HTR-8/SVneo (cell line): ENCODE measurements at places on chromosomes 6 and 20.
A peak's percentile ranks its signal among the peaks of the same experiment; 100 is the strongest.

- no peak for DNase-seq
Observed at GRCh38 chr6:41770381-41771057, 9.2 kb downstream of the FRS3 start.

- no peak for DNase-seq
Observed at GRCh38 chr6:169337886-169338445, 84.3 kb upstream of the THBS2 start.

- DNase-seq: no peak
Observed at GRCh38 chr6:71289039-71289801, 609 bp downstream of the OGFRL1 start.

DNA sequence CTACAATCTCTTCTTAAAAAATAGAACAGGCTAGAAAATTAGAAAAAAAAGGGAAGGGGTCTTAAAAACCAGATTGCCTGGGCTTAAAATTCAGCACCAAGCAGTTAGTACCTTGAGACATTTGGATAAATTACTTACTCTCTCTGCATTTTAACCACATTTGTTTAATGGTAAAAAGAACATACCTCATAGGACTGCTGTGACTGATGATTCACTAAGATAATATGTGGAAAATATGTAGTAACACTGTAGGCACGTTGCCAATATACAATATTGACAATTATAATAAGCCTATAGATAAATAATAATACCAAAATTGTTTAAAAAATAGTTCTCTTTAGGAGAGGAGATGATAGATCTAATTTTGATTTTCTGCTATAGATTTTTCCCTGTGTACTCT is 750.4 kb downstream of the TENT5A start:
- DNase-seq: no peak

GRCh38 chr6:3370361-3371221 is 86.3 kb downstream of the SLC22A23 start:
- no peak for DNase-seq

- DNase-seq: no peak
Observed at GRCh38 chr20:38811769-38812168, 6.3 kb downstream of the PPP1R16B start.

DNA sequence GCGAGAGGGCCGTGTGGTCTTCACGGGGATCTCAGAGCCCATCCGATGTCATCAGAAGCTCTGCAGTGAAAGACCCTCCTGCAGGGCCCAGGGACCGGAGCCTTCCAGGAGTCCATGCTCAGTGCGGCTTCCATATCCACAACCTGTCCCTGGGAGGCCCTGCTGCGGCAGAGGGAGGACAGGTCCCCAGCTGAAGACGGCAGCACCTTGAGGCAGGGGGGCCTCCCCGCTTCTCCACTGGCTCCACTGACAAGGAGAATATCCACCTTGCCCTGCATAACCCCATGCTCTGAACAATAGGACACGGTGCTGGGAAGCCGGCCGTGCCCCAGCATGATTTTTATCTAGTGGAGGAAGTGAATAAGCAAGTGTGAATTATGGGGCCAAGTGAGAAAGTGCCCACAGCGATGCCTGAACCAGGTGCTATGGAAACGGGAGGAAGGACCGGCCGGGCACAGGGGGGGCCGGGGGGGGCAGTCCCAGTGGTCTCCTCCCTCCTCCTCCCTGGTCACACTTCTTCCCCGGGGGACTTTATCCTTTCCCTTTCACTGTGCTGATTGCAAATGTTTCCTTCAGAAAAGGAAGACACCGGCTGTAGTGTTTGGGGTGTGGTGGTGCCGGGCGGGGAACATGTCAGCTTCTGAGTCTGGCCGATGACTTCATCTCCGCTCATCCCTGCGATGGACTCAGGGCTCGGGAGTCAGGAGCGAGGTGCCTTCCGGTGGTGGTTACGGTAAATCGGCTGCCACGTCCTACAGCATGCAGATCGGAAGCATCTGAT is 225.1 kb downstream of the ERMARD start:
- no peak for DNase-seq

DNA sequence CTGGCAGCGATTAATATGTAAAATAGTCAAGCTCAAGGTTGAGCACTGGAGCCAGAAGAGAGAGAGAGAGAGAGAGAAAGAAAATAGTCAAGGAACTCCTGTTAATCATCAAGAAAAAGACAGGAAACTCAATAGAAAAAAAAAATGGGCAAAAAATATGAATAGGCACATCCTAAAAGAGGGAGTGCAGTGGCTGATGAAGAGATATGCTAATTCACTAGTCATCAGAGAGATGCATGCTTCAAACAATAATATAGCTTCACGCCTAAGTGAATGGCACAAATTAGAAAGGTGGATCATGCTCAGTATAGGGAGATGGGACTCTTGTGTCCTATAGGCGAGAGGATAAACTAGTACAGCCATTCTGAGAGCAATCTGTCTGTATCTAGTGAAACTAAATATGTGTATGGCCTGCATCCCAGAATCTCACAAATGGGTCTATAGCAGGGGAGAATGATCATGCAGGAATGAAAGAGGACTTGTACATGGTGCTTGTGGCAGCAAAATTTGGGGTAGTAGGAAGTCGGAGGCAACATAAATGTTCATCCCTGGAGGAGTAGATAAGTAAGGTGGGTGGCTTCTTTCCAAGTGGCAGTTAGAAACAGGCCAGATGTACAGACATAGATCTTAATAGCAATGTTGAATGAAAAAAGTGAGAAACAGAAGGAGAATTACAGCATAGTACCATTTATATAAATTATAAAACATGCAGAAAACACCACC is 176.8 kb downstream of the VEGFA start:
- no peak for DNase-seq

DNA sequence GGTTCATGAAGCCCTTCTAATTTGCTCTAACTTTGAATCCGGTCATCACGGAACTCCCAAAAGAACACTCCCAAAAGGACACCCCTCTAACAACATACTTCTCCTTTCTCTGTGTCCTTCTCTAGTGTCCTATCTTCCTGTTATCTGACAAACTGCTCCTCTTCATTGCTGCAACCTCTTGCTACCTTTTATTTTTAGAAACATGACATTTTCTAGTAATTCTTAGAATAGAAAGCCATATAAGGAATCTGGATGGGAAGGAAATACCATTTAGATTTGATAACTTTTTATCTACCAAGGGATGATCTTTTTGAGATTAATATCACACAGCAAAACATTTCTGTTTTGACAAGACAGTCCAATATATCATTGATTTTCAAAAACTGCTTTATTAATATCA is 63.1 kb downstream of the COL12A1 start:
- no peak for DNase-seq

GRCh38 chr6:99446076-99446475 is 21.0 kb upstream of the PNISR start:
- DNase-seq: no peak

- DNase-seq: no peak
Observed at GRCh38 chr6:53628354-53629119, 37.0 kb downstream of the KLHL31 start.

DNA sequence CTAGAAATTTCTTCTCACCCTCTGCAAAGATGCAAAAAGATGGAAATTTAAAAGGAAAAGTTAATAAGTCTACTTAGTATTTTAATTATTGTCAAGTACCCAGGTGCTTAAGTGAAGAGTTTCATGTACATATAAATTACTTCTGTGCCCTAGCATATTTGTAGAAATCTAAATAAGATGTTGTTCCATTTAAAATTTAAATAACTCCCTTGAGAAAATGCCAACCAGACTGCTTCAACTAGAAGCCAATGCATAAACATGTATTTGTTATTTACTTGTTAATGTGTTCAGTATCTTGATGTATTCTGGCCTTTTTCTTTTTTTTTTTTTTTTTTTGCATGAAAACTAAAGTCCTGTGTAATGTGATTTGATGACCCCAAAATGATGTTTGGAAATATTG is 6.3 kb upstream of the TMEM244 start:
- DNase-seq: no peak

DNA sequence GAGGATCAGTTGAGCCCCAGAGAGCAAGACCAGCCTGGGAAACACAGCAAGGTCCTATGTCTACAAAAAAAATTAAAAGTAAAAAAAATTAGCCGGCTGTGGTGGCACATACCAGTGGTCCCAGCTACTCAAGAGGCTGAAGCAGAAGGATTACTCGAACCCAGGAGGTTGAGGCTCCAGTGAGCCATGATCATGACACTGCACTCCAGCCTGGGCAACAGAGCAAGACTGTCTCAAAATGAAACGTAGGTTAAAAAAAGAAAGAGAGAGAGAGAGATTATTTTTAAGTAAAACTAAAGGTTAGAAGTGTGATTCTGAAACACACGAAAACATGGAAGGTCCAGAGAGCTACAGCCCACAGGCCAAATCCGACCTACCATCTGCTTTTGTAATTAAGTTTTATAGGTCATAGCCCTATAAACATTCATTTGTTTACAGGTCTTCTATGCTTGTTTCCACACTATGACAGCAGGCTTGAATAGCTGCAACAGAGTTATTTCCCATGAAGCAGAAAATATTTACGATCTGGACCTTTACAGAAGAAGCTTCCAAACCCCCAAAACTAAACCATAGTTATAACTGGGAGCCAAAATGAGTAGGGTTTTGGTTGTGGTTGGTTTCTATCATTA is 279.7 kb downstream of the GMDS start:
- DNase-seq: no peak

GRCh38 chr20:59323731-59324130 is 23.3 kb downstream of the EDN3 start:
- DNase-seq: no peak

DNA sequence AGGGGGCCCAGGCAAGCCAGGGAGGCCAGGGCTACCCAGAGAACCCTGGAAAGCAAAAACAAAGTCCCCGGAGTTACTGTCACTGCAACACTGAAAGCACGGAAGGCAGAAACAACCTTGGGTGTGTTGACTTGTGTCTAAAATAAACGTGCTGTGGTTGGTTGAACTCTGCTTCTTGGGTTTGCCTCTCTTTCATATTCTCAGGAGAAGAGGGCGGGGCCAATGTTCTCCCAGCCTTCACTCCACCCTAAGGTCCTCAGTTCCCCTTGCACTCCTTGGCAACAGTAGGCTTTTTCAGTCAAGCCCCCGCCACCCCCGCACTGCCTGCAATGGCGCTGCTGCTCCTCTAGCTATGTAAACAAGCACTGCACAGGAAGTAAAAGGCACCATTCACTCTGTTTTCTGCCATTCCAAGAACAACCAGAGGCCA is 60.9 kb downstream of the COL9A1 start:
- DNase-seq: no peak

GRCh38 chr6:6565488-6565887 is 23.0 kb upstream of the LY86 start:
- no peak for DNase-seq

GRCh38 chr20:22692119-22692475 is 107.7 kb upstream of the FOXA2 start:
- no peak for DNase-seq

- DNase-seq: no peak
Observed at GRCh38 chr20:4087923-4088322, 72.6 kb upstream of the RNF24 start.

GRCh38 chr6:16583144-16583762 is 178.0 kb downstream of the ATXN1 start:
- no peak for DNase-seq

- DNase-seq: peak; percentile 56
Observed at GRCh38 chr6:24864343-24864742, 65.6 kb upstream of the ARMH2 start.

DNA sequence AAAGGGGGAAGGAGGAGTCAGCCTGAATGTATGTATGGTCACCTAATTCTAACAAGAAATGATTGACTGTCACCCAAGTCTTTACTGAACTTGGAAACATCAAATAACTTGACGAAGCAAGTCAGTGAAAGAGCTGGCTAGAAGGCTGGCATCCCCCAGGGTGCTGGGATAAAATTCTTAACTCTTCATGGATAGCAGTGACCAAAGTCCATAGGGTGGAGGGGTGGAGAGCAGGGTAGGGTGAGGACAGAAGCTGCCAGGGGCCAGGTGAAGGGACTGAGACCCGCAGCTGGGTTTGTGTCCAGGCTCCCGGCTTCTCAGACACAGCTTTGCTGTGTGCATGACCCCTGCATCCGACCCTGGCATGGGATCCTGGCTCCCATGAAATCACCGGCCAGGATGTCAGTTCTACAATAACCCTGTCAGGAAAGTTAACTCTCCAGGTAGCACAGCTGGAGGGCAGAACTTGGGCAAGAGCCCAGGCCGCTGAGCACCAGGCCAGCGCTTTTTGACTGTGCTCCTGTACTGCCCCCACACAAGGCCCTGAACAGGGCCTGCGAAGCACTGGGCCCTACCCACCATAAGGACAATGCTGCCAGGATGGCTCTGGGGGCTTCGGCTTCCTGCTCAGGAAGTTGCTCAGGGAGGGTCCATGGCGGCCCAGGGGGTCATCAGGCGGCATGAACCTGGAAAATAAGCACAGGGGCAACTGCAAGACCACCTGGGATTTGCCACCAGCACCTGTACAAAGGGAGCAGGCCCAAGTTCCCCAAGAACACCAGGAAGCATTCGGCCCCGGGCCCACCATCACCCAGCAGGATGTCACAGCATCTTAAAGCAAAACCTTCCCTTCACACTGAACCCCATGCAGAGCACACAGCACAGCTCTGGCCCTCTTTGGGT is 32.5 kb downstream of the ZC3H12D start:
- DNase-seq: no peak

- no peak for DNase-seq
Observed at GRCh38 chr20:10953437-10953836, 279.6 kb upstream of the JAG1 start.

GRCh38 chr20:4018023-4018748 is 2.8 kb upstream of the RNF24 start:
- no peak for DNase-seq

DNA sequence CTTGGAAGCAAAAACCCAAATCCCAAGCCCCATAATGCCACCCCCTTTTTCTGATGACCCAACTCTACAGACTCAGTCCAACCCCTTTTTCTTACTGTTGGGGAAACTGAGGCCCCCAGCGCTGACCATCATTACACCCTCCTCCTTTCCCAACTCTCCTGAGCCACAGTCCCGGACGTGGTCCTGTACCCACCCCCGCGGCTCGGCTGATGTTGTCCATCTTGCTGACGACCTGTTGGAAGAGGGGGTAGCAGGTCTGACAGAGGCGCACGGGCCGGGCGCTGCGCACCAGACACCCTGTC is 533 bp downstream of the OSTM1 start:
- no peak for DNase-seq

DNA sequence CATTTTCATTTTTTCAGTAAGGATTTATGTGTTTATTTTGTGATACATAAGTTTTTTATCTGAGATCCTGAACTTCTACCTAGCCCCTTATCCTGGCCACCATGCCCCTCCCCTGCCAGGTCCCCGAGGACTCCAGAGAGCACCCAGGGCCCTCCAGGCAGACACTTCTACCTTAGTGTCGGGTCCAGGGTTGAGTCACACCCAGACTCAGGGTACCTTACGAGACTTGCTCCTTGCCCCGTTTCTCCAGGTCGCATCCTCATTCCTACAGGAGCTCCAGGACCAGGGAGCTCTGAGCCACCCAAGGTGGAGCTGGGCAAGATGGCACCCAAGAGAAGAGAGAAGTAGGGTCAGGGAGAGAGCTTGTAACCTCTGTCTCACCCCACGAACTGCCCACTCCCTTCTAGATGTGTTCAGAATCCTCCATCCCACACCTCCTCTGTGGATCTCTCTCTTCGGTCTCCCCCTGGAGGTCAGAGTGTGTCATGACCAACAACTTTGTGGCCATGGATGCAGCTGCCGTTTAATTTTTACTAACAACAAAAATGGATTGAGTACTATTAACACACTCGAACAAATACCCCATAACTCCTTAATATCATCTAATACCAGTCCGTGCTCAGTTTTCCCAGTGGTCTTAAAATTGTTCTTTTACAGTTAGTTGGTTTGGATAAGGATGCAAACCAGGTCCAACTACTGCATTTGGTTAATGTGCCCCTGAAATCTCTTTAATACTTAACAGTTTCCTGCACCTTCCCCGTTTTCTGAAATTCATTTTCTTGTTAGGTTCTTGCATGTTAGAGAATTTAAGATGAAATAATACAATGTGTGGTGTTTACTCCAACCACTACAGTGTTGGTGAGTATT is 130.6 kb upstream of the INSM1 start:
- peak; percentile 54 for DNase-seq
